ENCODE measurements at places on chromosomes 13 and 19.

GRCh38 chr13:33257841-33258807 lies 27.4 kb downstream of the STARD13 start:
- no peak for DNase-seq

DNA sequence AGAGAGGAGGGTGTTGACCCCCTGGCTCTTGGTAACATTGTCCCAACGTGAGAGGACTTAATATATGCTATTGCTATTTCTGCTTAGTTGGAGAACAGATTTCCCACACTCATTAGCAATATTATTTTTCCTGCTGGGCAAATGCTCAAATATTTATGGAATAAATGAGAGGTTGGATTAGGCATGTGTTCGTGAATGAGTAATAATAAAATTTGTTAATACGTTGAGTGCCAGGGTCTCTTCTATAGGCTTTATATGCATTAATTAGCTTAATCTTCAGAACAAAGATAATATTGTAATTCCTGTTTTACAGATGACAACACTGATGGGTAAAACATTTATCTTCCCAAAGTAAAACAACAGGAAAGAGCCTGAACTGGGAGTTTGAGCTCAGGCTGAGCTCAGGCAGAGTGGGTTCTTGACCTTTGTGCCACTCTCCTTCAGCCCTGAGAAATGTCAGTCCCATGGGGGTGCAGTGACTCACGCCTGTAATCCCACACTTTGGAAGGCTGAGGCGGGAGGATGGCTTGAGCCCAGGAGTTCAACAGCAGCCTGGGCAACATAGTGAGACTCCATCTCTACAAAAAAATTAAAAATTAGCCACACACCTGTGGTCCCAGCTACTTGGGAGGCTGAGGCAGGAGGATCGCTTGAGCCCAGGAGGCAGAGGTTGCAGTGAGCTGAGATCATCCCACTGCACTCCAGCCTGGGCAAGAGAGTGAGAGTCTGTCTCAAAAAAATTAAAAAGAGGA lies 1.2 kb downstream of the ZNF233 start:
- no peak for DNase-seq

- DNase-seq = peak; percentile 19
Observed at GRCh38 chr19:45468159-45468651, 409 bp downstream of the FOSB start.

DNA sequence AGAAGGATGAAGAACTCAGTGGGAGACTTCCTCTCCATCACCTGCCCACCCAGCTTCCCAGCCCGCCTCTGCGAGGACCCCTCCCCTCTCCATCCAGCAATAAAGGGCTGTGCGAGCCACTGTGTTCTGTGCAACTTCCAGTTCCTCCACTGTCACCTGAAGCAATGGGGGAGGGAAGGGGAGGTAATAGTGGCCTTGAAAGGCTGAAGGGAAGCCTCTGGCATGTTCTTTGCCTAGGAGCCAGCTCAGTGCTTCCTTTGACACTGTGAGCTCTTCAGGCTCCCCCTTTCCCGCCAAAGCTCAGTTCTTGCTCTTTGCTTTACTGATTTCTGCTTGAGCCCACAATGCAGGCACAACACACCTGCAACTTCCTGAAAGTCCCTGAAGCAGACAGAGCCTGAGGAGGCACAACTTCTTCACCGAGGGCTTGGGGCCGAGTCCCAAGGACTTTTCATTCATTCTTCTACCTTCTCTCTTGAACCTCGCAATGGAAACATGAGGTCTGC lies 73.2 kb upstream of the DOCK9 start:
- no peak for DNase-seq

DNA sequence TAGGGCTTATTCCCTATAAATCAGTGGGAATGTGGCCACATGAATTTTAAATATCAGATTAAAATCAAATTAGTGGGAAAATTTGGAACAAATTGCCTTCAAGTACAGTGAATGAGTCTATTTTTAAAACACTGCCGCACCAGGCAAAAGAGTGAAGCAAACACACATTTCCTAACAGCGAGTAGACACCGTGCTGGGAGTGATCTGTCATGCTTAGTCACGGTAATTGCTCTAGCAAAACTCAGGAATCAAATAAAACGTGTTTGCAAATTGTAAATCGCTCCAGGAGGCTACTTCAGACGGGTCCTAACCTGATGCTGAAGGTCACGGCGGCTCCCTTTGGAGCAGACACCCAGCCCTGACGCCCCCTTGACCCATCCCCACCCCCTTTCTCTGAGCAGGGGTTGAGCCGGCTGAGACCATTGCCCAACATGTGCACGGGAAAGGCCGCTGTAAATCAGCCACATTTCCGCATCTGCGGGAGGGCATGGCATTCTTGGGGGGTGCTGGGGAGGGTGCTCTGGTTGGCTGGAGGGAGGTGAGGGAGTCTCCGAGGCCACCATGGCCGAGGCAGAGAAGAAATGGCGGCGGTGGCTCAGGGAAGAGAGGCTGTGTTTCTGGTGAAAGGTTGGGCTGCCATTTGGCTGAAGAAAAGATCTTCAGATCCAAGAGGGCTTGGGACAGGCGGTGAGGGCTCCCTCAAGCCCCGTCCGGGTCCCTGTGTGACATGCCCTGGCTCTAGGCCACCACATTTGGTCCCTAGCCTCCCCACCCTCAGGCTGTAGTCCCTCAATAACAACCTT lies 8.9 kb downstream of the CEBPA start:
- no peak for DNase-seq

- no peak for DNase-seq
Observed at GRCh38 chr13:37929308-37929707, 59.7 kb upstream of the TRPC4 start.

DNA sequence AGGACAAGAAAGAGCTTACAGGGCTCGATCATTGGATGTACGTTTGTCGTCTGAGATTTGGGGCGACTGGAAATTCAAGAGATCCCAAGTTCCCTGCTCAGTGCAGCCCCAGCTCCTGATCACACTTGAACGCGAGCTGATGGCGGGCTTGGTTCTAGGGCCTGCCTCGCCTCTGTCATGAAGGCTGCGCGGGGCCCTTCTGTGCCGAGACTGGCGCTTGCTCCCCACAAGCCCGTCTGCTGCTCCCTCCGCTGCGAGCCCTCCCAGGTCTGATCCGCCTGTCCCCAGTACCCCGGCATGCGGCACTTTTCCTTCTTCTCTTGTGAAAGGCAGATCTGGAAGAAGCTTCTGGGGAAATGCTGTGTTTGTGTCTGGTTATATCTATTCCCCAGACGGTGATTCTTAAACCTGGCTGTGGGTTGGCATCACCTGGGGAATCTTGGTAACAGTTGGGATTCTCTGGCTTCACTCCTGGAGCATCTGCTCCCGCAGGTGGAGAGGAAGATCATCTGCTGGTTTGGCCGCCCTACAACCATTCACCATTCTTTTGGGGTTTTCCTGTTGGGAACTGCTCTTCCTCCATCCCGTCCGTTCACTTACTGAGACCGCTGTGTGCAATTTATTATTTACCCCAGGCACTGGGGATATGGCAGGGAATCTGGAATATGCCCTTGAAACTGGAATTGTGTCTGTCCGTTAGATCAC lies 43.6 kb downstream of the SIPA1L3 start:
- no peak for DNase-seq

GRCh38 chr19:992670-993055 lies 7.6 kb upstream of the GRIN3B start:
- DNase-seq = no peak

DNA sequence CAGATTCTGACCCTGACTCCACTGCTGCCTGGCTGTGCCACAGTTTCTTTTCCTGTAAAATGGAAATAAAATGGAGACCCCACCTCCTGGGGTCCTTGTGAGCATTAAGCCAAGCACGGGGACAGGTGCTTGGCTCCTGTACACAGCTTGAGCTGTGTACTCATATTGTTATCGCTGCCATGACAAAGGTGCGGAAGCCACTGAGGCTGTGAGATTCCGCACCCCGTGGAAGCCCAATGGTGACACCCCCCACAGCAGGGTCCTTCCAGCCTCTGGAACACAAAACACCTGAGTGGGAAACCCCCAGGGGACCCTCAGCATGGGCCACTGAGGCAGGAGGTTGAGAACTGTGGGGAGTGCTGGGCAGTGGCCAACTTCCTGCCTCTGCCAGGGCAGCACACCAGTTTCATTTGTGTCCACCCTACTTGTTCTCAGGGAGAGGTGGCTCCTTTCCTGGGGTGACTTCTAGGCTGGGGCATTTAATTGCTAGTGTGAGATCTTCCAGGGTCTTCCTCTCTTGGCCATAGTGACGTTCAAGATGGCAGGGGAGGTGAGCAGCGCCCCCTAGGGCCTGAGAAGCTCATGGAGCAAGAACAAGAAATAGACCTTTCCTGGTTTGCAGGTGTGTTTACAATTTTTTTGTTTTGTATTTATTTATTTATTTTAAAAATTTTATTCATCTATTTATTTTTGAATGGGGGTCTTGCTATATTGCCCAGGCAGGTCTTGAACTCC lies 5.4 kb upstream of the JSRP1 start:
- peak; percentile 55 for DNase-seq

DNA sequence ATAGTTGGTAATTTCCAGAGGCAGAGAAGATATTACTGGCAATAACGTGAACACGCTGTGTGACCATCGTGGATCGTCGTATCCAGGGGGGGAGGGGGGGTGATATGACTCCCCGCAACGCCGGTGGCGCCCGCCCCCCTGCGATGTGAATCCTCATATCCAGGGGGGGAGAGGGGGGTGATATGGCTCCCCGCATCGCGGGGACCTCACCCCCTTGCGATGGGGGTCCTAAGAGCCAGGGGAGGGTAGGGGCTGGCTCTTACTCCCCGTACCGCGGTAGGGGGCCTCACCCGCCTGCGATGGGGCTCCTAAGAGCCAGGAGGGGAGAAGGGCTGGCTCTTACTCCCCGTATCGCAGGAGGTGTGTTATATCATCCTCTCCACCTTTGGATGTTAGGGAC lies 31.3 kb upstream of the RGCC start:
- DNase-seq = no peak

GRCh38 chr13:39249982-39250381 lies 211.7 kb downstream of the NHLRC3 start:
- DNase-seq = no peak

GRCh38 chr13:38697628-38698333 lies 10.9 kb downstream of the FREM2 start:
- DNase-seq = no peak

- DNase-seq = no peak
Observed at GRCh38 chr19:20472854-20473253, 92.7 kb downstream of the ZNF737 start.

- DNase-seq = no peak
Observed at GRCh38 chr13:77118134-77118533, 91.2 kb upstream of the FBXL3 start.

- DNase-seq = no peak
Observed at GRCh38 chr13:97932647-97933046, 20.8 kb upstream of the IPO5 start.

DNA sequence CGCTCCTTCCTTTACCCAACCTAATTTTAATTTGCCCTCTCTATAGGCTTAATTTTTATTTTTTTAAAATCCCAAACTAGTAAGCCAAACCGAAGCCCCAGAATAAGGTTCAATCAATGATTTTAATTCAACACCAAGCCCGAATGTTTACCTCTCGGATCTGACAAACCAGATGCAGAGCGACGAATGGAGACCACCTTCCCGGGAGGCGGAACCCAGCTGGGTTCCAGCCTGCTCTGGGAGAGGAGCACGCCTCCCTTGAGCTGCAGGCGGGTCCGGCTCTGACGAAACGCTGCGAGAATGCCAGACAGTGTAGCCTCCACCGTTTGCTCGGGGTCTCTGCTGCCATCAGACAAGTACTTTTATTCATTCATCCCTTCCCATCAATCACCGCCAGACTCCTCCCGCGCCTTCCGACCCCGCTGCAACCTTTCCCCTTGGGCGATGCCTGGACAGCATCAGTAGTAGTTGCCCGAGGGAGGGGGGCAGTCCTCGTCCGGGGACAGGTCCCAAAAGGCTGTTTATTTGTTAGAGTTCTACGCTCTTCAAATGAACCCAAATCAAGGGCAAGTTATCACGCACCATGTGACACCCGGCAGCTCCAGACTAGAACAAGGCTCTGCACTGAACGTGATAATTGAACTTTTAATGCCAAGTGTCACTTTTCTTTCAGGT lies 752 bp upstream of the EDNRB start:
- peak; percentile 40 for DNase-seq

DNA sequence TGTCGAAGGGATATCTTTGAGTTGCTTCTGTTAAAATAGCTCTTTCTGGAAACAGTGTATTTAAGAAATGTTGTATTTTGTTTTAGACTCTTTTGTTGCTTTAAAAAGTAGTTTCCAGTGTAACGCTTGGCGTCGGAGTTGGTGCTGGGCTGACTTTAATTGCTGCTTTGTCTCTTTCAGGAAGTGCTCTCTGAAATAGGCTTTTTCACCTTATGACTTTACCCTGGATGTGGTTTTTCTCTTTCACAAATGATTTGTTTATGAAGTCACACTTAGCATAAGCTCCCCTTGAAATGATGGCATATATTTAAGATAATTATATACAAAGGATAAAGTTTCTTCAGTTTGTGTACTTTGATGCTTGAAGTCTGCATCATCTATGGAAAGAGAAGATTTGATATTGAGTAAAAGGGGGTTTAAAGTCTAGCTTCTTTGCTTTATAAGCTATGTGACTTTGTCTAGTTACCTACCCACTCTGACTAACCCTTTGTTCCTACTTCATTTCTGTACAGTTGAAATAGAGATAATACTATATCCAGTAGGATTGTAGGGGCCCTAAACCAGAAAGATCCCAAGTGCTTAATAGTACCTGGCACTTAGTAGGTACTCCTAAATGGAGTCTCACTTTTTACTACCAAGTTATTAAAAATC lies at the start of gene GPR18:
Gene GPR18 (minus strand): TSS at position 170 of the 651 bp plus-strand sequence. CDS start 2,507 bp downstream, outside the sequence.
- DNase-seq = no peak

DNA sequence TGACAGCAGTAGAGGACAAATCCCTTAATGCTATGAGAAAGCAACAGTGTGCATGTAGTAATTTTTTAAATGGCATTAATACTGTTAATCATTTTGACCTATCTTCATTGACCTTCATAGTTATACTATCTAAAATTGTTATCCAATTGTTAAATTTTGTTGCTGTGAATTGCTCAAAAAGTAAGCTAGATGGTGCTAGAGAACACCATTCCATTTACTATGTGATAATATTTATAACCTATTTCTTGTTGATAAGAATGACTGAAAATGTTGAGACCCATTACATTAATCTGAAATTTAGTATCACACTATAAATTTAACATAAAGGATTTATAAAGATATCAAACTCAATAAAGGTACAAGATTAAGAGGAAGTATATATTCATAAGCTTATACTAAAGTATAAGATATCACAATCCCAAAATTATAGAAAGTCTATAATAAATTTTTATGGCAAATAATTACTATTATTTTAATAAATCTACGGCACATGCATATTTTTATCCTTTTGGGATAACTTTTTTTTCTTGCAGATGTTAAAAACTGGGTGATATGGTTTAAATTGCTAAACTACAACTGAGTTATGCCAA lies 1573.3 kb downstream of the PCDH9 start:
- no peak for DNase-seq

DNA sequence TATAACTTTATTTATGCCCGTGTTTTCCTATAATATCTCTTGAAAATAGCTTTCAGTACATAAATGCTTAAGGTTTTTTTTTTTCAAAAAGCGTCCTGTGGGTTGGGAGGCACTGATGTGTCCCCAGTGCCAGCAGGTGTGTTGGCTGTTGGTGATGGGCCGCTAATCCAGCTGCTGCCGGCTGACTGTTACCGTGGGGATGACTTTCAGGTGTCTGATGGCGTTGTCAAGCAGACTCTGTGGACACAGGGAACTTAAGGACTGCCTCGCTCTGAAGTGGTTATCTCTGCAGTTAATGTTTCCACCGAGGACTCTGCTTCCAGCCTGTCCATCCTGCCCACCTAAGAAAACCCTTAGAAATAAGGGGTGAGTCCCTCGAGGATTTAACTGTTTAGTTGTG lies 94.5 kb downstream of the ANKRD10 start:
- DNase-seq = no peak

All from neural crest cell (in vitro differentiated cells).